Ovary (tissue), 10 donors: ENCODE measurements at places on chromosomes 16 and 17.

GRCh38 chr17:78958641-78959127, 21.0 kb downstream of the LGALS3BP start:
- H3K27ac ChIP-seq = no peak overlapping the region
- H3K36me3 ChIP-seq = no peaks in the 10 kb centered on the region
- no peak for DNase-seq

DNA sequence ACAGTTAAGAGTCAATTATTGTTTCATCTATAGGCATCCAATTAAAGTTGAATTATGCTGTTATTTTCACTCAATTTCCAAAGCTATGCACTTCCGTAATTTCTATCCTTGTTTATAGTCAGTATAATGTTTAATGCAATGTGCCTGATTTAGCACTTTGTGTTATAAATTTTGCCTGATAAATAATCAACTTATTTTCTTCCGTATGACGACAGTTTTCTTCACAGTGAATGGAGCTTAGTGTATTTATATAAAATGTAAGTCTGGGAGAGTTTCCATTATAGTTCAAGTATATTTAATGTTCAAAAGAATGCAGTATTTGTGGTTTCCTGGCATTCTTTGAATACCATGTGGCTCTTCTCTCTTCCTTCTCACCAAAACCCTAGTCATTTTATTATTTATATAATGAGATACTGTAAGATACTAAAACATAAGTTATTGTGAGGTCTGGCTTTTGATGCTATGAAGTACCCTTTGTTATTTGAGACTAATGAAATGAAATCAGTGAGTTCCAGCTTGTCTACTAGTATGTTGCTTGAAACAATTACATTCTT, 240.6 kb downstream of the PRKCA start:
- H3K36me3 ChIP-seq = no peaks in the 10 kb centered on the region
- no peak overlapping the region for H3K27ac ChIP-seq
- no peaks in the 10 kb centered on the region for H3K27me3 ChIP-seq
- H3K4me1 ChIP-seq = peaks cover 22% of the 10 kb centered on the region
- H3K4me3 ChIP-seq = no peak overlapping the region

DNA sequence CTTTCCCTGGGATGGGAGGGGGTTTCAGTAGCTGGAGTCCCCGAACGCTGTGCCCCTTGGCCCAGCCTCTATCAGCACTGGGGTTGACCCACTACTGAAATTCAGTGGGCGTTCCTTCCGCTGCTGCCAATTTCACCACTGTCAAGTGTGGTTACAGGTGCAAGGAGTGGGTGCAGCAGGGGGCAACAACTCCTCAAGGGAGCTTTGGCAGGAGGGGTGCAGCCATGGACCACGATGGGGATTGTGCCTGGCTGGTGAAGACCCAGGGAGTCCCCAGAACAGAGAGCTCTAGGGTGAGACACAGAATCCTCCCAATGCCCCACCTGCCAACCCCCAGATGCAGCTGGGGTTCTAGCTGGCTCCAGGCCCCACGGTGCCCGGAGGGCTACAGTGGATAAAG, 123.5 kb upstream of the SDK2 start:
- no peak overlapping the region for H3K4me3 ChIP-seq
- no peak overlapping the region for H3K27ac ChIP-seq
- DNase-seq = no peak

DNA sequence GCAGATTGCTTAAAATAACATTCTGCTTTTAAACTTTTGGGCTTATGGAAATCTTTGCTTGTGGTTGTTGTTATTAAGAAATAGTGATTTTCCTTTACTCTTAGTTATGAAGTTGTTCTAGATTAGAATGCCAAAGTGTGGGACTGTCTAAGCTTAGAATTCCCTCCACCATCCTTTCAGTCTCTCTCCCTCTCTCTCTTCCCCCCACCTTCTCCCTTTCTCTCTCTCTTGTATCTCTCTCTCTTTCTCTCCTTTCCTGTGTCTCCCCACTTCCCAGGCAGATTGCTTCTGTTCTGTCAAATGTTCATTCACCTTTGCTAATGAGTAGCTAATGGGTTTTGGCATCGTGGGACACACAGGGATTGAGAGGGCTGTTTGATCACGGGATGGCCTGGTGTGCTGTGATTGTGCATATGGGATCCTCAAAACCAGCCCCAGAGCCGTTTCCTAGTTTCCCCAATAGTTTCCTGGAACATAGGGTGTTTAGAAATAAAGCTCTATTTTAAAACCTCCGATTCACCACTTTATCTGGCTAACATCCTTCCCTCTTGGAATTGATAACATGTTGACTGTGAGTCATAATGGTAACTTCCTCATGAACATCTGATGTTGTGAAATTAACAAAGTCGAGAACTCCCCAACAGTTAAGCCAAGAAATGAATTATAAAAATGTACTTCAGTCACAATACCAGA, 502.6 kb downstream of the TMEM114 start:
- DNase-seq = no peak
- no peaks in the 10 kb centered on the region for H3K36me3 ChIP-seq
- no peak overlapping the region for H3K4me3 ChIP-seq
- H3K4me1 ChIP-seq = no peaks in the 10 kb centered on the region

GRCh38 chr16:68995011-68995504, 110.4 kb upstream of the HAS3 start:
- no peak overlapping the region for H3K27ac ChIP-seq
- no peaks in the 10 kb centered on the region for H3K36me3 ChIP-seq
- H3K4me3 ChIP-seq = no peak overlapping the region
- no peaks in the 10 kb centered on the region for H3K27me3 ChIP-seq
